Neural crest cell (in vitro differentiated cells): ENCODE measurements at places on chromosomes 5 and 9.

DNA sequence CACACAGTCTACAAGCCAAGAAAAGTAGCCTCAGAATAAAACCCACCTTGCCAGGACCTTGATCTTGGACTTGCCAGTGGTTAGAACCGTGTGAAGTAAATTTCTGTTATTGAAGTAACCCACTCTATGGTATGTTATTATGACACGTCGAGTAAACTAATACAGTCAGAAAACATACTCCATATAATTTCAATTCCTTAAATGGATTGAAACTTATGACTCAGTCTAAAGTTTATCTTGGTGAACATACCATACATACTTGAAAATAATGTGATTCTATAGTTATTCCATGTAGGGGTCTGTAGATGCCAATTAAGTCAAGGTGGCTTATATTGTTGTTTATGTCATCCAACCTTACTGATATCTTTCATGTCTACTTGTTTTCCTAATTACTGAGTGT lies 950.7 kb downstream of the TLE4 start:
- H3K27me3 ChIP-seq, result no peaks in the 10 kb centered on the region
- H3K27ac ChIP-seq, result no peak overlapping the region
- no peak overlapping the region for H3K4me3 ChIP-seq

GRCh38 chr5:67475489-67475888 lies 278.9 kb upstream of the CD180 start:
- no peaks in the 10 kb centered on the region for H3K27me3 ChIP-seq
- H3K36me3 ChIP-seq, result no peaks in the 10 kb centered on the region
- no peak for DNase-seq
- H3K27ac ChIP-seq, result no peak overlapping the region
- H3K4me1 ChIP-seq, result peaks cover 7% of the 10 kb centered on the region

DNA sequence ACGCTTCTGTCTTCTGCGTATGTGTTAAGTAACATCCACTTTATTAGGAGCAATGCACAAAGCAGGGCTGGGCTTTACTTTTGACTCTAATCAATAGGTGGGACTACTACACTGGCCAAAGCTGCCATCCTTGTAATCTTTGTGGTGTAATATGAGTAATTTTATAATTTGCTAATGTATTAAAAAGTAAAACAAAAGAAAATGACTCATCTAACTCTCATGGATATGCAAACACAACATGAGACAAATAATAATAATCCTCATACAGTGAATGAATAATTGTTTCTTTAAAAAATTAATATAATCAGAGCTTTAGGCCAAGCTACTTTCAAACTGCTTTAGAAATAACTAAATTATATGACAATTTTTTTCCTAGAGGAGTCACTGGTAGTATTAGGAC lies 90.7 kb downstream of the NR3C1 start:
- H3K27me3 ChIP-seq, result no peaks in the 10 kb centered on the region
- H3K27ac ChIP-seq, result no peak overlapping the region
- no peaks in the 10 kb centered on the region for H3K4me1 ChIP-seq
- no peaks in the 10 kb centered on the region for H3K36me3 ChIP-seq

GRCh38 chr5:91164424-91164823 lies 218.7 kb downstream of the ARRDC3 start:
- H3K27me3 ChIP-seq, result no peaks in the 10 kb centered on the region
- H3K4me1 ChIP-seq, result peaks cover 33% of the 10 kb centered on the region
- DNase-seq, result no peak
- no peak overlapping the region for H3K4me3 ChIP-seq
- peak overlapping the region; percentile 35 for H3K27ac ChIP-seq

DNA sequence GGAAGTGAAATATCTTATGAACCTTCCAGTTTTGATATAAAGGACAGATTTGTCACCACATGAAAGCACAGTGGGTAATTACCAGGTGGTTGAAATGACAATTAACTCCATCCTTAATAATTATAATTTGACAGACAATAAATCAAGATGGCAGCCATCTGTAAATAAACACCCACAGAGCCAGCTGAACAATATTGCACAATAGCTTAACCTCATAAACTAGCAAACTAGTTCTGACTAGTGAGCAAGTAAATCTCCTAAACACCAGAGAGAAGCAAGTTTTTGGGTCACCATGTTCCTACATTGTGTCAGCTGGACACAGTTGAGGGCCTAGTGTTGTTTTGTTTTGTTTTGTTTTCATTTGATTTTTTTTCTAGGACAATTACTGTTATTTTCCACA lies 577.4 kb downstream of the ACTL7B start:
- H3K36me3 ChIP-seq, result no peaks in the 10 kb centered on the region
- H3K27ac ChIP-seq, result no peak overlapping the region
- no peaks in the 10 kb centered on the region for H3K4me1 ChIP-seq
- no peak overlapping the region for H3K4me3 ChIP-seq
- H3K27me3 ChIP-seq, result no peaks in the 10 kb centered on the region

GRCh38 chr9:33304362-33304761 lies 14.0 kb downstream of the NFX1 start:
- no peak for DNase-seq
- H3K36me3 ChIP-seq, result peaks cover 7% of the 10 kb centered on the region
- H3K27ac ChIP-seq, result no peak overlapping the region

GRCh38 chr5:14917719-14918118 lies 46.1 kb upstream of the ANKH start:
- DNase-seq, result no peak
- peaks cover 10% of the 10 kb centered on the region for H3K4me1 ChIP-seq
- H3K4me3 ChIP-seq, result no peak overlapping the region
- H3K27me3 ChIP-seq, result no peaks in the 10 kb centered on the region

GRCh38 chr5:150763023-150763769 lies 4.4 kb upstream of the DCTN4 start:
- no peak overlapping the region for H3K4me3 ChIP-seq
- H3K27me3 ChIP-seq, result peaks cover 23% of the 10 kb centered on the region
- no peak for DNase-seq
- no peaks in the 10 kb centered on the region for H3K36me3 ChIP-seq

DNA sequence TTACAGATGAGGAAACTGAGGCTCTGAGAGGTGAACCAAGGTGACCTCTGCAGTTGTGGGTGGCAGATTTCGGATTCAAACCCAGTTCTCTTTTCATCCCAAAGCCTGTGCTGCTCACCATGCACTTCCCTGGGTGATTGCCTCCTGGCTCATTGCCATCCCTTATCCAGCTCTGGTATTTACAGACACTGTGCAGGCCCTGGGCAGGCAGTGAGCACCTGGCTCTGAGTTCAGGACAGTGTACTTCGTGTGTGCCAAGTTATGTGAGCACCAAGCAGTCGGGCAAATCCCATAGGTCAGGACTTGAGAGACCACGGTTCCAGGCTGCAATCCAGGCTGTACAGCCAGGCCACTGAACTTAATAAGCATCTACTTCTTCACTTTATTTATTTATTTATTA lies 1.4 kb downstream of the LRSAM1 start:
- H3K4me3 ChIP-seq, result peak overlapping the region; percentile 99
- no peak overlapping the region for H3K27ac ChIP-seq
- DNase-seq, result no peak
- peaks cover 44% of the 10 kb centered on the region for H3K4me1 ChIP-seq
